ENCODE measurements at places on chromosomes 11 and 22.

DNA sequence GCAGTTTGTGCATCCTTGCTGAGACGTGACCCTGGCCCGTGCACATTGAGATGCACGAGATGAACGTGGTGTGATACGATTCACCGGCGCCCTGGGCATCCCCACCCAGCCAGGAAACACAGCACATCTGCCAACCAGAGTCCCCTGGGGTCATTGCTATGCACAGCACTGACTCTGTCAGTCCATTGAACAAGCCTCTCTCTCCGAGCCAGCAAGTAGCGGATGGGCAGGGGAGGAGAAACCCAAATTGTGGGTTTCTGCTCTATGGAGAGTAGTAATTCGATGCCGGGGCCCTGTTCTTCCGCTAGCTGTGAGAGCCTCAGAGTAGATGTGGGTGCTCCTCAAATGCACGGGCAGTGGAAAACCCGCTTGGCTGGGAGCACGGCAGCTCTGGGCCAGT is 85.1 kb downstream of the ARHGAP8 start:
- DNase-seq, result no peak

DNA sequence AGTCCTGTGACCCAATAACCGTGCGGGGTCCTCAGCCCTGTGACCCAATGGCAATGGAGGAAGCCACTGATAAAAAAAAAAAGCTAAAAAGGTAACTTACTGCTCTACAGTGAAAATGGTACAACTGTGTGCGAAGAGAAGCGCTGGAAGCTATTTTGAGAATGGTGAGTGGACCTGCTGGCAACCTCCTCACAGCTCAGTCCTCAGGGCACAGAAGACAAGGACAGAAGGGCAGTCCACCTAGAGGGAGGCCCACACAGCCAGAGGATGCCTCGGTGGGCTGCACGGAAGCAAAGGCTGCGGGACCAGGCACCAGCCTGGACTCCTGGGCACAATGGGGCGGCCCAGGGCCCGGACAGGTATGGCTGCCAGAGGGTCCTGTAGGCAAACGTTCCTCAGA is 35.6 kb downstream of the BRD1 start:
- DNase-seq, result no peak

DNA sequence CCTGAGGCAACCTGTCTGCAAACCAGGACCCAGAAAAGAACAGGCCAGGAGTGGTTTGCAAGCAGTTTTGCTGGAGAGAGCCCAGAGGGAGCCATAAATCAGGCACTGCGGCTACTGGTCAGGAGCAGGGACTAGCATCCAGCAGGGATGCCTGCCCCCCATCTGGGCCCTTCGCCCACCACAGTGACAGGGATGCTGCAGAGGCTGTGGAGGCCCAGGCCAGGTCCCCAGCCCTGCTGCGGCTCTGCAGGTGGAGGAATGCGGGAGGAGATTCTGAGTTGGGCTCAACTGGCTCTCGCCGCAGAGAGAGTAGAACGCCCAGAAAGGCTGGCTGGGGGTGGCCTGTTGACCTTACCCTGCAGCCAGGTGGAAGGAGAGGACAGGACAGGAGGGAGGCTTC is 16.4 kb upstream of the NEFH start:
- DNase-seq, result no peak

DNA sequence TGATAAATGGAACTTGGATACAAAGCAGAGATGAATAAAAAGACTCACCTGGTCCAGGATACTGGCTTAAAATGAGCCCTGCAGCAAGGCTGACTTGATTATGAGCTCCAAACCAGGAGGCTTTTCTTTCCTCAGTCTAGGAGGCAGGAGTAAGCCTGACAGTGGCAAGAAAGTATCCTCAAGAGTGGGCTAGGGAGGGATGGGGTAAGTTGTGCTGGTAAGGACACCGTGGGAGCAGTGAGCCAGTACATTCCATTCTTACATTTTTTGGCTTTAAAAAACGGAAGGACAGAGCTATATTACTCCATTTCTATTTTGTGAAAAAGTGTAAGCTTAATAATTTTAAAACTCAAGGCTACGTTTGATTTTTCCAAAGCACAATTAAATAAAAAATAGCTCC is 187.1 kb upstream of the DDI1 start:
- DNase-seq, result no peak
